ENCODE measurements at places on chromosomes 5 and 9.
A peak's percentile ranks its signal among the peaks of the same experiment; 100 is the strongest.

DNA sequence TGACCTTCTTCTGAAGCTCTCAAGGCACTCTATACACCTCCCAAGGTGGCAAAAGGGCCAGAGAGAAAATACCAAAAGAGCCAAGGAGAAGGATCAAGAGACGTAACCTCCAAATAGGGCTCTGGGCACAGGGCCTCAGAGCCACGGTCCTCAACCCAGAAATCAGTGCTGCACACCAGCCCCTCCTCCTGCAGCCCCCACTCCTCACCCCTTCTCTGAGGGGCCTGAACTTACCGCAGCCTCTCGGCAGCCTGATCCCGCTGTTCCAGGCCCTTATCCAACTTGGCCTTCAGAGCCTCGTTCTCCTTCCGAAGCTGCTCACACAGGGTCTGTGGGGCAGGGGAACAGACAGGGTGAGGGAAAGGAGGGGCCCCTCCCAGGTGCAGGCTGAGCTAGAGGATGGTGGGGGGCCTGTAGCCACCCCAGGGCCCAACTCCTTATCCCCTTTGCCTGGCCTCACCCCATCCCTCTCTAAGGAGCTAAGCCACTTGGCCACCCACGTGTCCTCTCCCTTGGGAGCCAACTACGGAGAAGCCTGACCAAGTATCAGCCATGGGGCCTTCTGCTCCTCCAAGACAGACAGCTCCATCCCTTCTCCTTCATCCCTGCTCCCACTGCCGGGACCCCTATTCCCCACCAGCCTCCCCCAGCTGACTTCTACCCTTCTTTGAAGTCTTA lies 28.8 kb downstream of the TNIP1 start:
- no peak for DNase-seq

DNA sequence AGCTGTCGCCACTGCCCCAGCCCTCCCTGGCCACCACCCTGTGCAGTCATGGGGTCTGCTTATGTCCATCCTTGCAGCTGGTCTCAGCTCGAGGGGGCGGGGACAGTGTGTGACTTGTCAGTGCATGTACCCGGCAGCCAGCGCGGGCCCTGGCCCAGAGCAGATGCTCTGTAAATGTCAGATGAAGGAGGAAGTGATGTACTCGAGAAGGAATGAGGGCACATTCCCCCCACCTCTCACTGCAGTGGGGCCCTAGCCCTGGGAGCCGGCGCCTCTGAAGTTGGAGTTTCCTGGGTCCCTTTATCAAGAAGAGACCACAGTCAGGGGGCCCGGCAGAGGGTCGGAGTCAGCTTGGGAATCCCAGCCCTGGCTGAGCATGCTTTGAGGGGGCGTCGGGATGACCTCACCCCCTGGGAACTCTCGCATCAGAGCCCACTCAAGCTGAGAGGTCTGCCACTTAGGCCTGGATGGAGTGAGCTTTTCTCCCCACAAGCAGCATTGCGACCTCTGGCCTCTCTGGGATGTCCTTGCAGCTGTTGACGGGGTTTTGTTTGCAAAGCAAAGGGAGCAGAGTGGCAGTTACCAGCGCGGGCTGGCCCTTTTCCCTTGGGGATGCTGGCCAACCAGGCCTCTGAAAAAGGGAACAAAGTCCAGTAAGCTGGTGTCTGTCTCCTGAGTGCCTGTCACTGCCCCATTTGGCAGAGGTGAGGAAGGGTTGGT lies 19.0 kb downstream of the NEURL1B start:
- no peak for DNase-seq

GRCh38 chr5:67986761-67987160 lies 228.8 kb upstream of the PIK3R1 start:
- DNase-seq, result no peak

DNA sequence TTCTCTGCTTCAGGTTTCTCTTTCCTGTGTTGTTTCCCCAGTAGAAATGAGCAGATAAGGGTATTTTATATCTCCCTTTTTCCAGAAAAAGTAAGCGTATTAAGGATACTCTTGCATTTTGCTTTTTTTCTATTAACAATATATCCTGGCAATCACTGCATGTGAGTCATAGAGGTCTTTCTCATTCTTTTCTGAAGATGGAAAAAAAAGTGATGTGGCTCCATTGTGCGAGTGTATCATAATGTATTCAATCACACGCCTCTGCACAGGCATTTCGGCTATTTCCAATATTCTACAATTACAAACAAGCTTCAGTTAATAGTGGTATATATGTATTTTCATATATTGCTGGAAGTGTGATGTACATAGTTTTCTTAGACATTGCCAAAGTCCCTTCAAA lies 155.9 kb downstream of the MED27 start:
- DNase-seq, result no peak

DNA sequence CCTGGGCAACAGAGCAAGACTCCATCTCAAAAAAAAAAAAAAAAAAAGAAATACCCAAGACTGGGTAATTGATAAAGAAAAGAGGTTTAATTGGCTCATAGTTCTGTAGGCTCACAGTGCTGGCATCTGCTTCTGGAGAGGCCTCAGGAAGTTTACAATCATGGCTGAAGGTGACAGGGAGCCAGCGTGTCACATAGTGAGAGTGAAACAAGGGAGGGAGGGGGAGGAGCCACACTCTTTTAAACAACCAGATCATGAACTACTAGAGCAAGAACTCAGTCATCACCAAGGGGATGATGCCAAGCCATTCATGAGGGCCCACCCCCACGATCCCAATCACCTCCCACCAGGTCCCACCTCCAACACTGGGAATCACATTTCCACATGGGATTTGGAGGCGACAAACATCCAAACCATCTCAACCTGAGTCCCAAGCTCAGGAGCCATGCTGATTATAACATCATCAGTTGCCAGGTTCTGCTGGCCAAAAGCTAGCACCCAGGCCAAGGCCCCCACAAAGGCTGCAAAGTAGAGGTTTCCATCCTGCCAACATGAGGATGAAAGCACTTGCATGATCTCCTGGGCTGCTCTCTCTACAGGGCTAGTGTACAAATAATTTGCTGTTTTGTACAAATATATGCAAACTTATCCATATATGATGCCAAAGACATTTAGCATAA lies 15.3 kb downstream of the DENND1A start:
- DNase-seq, result no peak

- DNase-seq, result no peak
Observed at GRCh38 chr9:116550696-116551436, 136.2 kb upstream of the TRIM32 start.

DNA sequence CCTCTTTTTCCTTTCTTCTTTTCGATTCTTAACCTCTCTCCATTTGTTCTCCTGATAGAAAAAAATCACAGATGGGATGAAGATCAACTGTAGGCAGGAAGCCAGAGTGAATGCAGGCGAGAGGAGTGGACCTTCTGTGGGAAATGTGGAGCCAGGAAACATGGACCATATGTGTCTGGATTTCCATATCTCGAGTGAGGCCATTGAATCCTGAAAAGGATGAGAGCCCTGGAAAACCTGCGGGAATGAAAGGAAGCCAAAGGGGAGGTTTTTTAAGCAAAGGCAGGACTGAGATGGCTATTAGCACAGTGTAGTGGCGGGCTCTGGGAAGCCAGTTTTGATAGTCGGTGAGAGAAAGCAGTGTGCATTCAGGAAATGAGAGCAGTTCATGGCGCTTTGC lies 139.5 kb upstream of the C9orf72 start:
- DNase-seq, result no peak

DNA sequence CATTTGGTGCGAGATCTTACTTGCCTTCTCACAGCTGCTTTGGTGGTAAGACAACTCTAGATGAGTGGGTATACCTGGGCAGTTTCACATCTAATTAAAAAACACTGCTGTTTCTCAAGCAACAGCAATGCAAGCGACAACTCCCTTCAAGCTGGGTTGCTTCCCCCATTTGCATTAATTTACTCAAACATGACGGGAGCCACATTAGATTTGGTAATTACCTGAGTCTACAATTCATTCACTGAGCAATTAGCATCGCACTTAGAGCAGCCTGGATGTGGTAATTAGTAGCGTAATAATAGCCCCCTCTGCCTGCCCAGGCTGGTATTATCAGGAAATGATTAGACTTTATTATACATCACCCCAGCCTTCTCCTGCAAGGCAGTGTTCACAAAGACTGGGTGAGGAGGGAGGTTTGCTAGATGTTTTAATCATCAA lies 73.4 kb downstream of the FBXO38 start:
- peak; percentile 16 for DNase-seq

DNA sequence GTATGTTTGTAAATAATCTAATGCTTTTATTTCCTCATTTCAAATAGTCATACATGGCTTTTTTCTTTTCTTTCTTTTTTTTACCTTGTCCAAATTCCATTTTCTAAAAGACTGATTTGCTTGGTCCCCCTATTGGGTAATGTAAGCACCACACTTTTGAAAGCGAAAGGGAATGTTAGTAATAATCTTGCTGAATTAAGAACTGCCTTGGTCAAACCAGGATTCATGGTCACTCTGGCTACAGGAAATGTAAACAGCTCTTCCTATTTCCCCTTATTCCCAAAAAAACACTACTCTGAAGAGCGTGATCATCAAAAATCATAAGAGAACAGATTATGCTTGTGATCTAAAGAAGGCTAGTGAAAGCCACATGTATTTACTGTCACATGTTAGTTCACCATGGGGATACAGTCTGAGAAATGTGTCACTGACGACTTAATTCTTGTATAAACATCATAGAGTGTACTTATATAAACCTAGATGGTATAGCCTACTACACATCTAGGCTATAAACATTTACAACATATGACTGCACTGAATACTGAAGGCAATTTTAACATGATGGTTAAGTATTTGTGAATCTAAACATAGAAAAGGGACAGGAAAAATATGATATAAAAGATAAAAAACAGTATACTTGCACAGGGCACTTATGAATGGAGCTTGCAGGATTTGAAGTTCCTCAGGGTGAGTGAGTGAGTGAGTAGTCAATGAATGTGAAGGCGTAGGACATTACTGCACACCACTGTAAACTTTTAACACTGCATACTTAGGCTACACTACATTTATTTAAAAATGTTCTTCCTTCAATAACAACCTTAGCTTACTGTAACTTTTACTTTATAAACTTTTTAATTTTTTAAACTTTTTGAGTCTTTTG lies 75.3 kb downstream of the HMGCR start:
- no peak for DNase-seq

- no peak for DNase-seq
Observed at GRCh38 chr5:160245506-160246086, 16.3 kb downstream of the FABP6 start.

- no peak for DNase-seq
Observed at GRCh38 chr9:70678153-70678552, 263.7 kb upstream of the KLF9 start.

GRCh38 chr5:14201325-14202045 lies 58.3 kb downstream of the TRIO start:
- DNase-seq, result no peak

DNA sequence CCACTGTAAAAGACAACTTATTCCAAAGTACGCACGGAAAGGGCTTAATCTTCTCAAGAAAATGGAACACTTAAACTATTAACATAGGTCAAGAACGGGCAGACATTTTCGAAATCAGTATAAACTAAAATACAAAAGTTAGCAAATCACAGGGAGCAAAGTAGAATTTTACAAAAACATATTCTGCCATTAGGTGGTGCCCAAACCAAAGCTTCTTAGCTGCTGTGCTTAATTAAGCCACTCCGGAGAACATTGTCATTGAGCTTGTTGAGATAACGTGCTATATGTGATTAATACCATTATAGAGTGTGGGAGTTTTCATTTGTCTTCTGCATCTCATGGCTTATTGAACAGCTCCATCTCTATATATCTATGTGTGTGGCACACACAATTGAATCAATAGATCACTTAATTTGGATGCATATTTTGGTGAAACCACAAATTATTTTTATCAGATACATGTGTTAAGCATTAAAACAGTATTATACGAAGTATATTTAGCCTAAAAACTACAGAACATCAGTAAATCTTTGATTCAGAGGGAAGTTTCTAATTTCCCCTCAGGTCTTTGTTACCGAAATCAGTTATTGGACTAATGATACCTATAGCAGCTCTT lies 23.4 kb downstream of the UBLCP1 start:
- DNase-seq, result no peak

DNA sequence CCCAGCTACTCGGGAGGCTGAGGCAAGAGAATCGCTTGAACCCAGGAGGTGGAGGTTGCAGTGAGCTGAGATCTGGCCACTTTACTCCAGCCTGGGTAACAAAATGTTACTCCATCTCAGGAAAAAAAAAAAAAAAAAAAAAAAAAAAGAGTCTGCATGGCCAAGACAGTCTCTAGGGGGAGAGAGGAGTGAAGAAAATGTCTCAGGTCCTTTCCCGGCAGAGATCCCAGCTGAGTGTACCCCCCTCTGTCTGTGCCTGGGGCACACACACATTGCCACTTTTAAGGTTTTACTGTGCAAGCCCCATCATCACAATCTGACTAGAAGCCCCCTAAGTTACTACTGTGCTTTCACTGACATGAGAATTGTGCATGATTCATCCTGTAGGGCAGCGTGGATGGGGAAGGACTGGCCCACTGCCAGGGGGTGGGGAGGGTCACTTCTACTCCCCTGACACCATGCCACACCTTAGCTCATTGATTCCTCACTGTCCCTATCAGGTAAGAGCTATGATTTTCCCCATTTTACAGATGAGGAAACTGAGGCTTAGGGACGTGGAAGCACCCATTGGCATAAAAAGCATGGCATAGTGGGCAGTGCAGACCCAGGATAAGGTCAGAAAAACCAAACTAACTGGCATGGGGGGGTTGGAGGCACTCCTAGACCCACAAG lies 102.3 kb upstream of the LARP1 start:
- no peak for DNase-seq

DNA sequence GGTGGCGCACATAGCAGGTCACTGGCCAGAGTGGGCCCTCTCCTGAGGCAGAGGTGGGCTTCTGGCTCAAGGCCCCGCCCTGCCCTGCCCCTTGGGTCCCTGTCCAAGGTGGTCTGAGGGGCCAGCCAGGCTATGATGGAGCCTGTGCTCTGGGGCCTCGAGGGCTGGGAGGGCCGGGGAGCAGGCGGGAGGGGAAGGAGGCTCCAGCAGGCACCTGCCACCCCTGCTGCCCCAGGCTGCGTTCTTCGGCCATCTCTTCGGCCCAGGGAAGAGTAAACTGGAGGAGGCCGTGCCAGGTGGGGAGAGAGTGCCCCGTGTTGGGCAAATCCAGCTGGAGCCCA lies 14.6 kb downstream of the FIBCD1 start:
- no peak for DNase-seq

DNA sequence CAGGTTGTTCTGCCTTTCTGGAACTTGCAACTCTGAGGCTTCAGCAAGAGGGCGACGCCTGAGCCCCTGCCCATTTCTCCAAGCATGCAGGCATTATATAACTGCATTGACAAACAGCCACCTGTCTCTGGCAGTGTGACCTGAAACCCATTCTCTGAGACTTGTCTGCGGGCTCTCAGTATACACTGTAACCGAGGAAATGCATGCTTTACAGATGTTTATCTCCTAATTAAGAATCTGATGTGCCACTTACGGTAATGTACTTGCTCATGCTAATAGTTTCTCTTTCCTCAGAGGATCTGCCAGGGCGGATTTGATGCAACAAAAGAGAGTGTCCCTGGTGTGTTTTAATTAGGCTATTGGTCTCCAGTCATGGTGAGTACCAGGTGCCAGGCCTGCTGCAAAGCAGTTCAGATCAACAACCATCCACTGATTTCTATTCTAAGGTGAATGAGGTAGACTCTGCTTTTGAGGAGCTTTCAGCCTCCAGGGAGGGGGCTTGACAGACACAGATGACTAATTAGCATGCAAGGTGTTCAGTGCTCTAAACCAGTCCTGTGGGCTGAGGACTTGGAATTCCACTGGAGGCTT lies 593.7 kb upstream of the KLF4 start:
- DNase-seq, result no peak

GRCh38 chr9:132888151-132888550 lies 9.5 kb downstream of the SPACA9 start:
- no peak for DNase-seq
